ENCODE measurements at places on chromosomes 12 and 14.
A peak's percentile ranks its signal among the peaks of the same experiment; 100 is the strongest.

- DNase-seq, result no peak
Observed at GRCh38 chr12:71732357-71732712, 22.3 kb upstream of the RAB21 start.

- DNase-seq, result no peak
Observed at GRCh38 chr14:99554184-99554583, 49.8 kb downstream of the CCDC85C start.

DNA sequence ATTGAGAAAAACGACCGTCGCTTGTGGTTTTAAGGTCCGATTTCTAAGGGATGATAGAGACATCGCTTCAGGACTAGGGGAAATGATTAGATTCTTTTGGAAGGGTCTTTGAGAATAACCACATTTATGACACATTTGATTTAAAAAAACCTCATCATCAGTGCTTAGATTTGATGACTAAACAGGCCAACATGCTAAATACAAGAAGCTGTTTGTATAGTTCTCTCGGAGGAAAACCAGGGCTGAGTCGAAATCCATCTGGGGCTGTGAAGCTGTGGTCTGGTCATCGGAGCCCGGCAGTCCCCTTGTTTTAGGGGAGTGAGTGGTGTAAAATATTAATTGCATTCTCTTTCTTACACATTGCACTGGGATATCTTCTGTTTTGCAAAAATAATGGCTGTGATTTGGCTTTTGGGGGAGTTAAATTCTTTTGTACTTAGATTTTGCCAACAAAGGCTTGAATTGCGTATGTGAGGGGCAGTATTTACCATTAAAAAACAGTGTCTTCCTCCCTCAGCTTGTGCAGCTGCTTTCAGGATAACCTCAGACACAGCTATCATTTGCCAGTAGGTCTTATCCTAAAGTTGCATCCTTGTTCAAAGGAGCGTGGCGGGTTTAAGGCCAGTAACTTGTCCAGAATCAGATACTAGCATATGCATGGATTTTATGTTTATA lies 550 bp downstream of the GNG2 start:
- no peak for DNase-seq

GRCh38 chr12:18320036-18320617 lies 58.8 kb downstream of the PIK3C2G start:
- no peak for DNase-seq

DNA sequence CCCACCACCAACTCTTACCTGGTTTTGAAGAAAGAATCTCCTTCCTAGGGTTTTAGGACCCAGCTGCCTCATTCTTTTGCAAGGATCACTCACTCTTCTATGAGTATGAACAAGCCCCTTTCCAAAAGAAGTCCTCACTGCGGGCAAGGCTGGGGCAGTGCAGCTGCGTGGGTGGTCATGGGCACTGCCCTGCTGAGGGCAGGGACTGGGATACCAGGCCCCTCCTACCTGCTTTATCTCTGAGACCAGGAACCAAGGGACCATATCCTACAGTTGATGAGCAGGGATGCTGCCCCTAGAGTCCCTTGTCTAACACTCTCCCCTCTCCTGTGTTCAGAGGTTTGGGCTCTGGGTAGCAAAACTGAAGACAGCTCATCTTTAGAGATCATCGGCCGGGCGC lies 20.5 kb downstream of the HPD start:
- no peak for DNase-seq

DNA sequence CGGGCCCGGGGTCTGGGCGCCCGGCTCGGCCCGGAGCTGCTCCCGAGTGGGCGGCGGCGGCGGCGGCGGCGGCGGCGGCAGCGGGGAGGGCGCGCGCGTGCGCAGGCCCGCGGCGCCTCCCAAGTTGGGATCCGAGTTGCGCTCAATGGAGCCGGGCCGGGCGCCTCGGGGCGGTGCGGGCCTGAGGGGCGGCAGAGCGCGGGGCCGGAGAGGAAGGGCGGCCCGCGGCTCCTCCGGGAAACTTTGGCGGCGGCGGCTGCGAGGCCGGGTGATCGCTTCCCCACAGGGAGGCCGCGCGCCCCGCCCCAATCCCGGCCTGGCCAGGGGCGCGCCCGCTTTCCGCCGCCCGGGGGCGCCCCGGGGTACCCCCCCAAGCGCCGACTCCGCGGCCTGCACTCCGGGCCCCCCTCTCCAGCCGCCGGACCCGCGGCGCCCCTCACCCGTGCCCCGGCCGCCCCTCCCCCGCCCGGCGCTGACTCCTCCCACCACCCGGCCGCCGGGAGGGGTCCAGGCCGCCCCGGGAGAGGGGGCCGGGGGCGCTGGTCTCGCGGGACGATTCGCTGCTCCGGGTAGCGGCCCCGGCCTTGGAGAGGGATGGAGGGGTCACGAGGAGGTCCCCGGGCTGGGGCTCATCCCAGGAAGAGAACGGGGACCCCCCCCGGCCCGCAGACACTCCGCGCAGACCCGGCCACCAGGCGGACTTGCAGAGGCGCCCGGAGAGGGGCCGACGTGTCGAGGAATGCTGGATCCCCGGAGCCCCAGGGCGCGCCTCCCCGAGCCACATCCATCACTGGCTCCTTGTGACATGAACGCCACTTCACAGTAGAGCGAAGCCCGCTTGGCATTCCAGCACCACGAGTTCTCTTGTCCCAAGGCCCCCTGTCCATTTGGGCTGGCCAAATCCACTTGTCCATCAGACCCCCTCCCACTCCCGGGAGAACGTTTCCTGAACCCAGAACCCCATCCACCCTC lies at the start of gene RILPL1:
Gene RILPL1 (minus strand): TSS at position 48 of the 972 bp plus-strand sequence. CDS start 237 bp downstream, outside the sequence.
- DNase-seq, result peak; percentile 56
